Lung (tissue), 17 donors: ENCODE measurements at places on chromosomes 1 and 21. TPM values are rescaled to one million over a fixed set of nuclear protein-coding genes. Genes with fewer than 3 reads are reported as not detected.

CASZ1 gene
- 61.9 TPM for total RNA-seq

PCP4L1 gene
- total RNA-seq: 5.8 TPM

CHD1L gene
- 38.9 TPM for total RNA-seq

TFF3 gene
- 37.8 TPM for total RNA-seq

MAP1LC3C gene
- 0.61 TPM for total RNA-seq

ATP1A2 gene
- total RNA-seq: 4.8 TPM

MTMR11 gene
- total RNA-seq: 10.1 TPM

SYNC gene
- total RNA-seq: 15.4 TPM

OR6P1 gene
- total RNA-seq: not detected

- H3K27ac ChIP-seq: no peak overlapping the region
- H3K4me1 ChIP-seq: no peaks in the 10 kb centered on the region
- peaks cover 8% of the 10 kb centered on the region for H3K36me3 ChIP-seq
- no peak overlapping the region for H3K4me3 ChIP-seq
- H3K27me3 ChIP-seq: no peaks in the 10 kb centered on the region
Observed at GRCh38 chr1:206467915-206468314, 2.4 kb upstream of the IKBKE start.

DNA sequence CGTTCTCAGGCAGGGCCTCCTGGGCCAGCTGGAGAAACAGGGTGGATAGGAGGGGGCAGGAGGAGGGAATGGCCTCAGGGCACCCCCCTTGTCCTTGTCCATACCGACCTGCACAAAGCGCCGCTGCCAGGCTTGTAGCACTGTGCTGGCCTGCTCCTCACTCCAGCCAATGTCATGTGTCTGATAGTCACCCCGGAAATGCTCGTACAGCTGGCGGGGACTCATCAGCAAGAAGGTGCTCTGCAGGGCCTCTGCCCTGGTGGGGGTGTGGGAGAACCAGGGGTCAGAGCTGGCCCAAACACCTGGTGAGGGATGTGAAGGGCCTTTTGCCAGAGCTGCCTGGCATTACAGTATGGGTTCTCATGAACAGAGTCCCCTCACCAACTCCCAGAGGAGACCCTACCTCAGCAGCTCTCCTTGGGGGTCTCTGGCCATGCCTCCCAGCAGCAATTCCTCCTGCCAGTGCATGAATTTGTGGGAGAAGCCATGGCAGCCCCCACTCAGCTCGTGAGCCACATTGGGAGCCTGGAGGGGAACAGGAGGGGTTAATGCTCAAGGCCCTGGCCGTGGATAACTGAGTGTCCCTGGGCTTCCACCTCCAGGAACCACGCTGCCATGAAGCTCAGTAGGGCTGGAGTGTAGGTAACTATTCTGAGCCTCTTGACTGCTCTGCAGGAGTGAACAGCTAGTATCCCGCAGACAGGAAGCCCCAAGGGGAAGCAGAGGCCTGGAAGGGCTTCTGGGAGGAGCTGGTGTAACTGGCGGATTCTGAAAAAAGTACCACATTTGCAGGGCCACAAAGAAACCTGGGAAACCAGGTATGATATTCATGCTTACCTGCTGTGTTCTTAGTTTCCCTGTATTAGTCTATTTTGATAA, 13.3 kb downstream of the PTCH2 start:
- no peak overlapping the region for H3K4me3 ChIP-seq
- no peaks in the 10 kb centered on the region for H3K4me1 ChIP-seq
- no peak for DNase-seq
- no peaks in the 10 kb centered on the region for H3K36me3 ChIP-seq
- H3K27me3 ChIP-seq: no peaks in the 10 kb centered on the region

DNA sequence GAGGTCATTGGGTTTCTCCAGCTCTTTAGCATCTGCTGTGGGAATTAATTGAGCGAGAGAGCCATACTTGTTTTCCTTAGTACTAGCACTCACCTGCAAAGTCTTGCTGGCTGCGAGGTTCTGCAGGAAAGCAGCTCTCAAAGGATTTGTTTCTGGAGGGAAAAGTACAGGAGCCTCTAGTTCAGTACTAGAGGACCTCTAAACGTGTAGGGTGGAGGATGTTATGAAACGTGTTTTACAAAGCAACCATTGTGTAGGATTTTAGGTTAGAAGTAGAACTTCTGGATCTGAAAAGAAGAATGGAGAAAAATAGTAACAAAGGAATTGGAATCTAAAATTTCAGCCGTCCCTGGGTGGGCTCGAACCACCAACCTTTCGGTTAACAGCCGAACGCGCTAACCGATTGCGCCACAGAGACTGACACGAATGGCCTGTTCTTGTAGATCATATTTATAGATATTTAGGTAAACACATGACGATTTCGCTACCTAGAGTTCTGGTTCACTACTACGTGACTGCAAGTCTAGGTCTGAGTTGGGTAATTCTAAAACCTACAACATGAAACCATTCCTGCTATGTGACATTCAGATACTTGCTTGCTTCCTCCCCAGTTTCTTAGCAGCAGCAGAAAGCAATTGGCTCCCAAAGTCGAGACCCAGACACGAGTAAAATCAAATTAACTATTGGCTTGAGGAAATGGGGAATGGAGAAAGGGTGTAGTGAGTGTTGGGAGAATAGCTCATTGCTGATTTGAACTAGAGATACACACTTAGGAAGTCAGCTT, 60.2 kb upstream of the CFAP126 start:
- H3K27me3 ChIP-seq: no peaks in the 10 kb centered on the region
- H3K4me1 ChIP-seq: no peaks in the 10 kb centered on the region
- H3K36me3 ChIP-seq: no peaks in the 10 kb centered on the region
- H3K4me3 ChIP-seq: no peak overlapping the region
- DNase-seq: peak; percentile 47

DNA sequence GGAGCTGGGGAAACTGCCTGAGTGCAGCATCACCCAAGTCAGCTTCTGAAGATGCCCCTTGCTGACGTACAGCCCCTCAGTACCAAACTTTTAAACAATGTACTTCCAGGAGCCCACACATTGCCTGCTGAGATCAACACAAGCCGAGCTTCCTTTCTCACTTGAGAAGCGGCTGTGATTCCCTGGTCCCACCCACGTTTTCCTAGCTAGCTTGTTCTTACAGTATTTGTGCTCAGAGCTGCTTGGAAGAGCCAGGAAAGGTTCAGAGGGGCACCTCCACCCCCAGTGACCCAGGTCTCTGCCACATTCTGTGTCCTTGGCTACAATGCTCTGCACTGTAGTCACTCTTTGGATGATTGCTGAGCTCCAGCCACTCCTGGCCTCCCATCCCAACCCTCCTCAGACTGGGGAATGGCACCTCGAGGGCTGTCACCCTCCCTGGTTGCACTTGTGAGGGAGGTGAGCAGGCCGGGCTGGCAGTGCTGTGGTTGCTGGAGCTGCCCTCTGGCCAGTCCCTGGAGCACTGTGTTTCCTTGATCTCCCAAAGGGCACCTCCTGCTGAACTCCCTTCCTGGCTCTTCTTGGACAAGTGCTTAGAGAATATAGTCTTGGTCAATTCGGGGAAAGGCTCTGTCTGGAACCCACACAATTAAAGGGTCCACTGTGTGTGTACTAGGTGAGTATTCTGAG, 355.1 kb downstream of the AJAP1 start:
- no peak overlapping the region for H3K4me3 ChIP-seq
- DNase-seq: no peak
- H3K4me1 ChIP-seq: no peaks in the 10 kb centered on the region
- H3K27ac ChIP-seq: no peak overlapping the region
- H3K27me3 ChIP-seq: peaks cover 13% of the 10 kb centered on the region

DNA sequence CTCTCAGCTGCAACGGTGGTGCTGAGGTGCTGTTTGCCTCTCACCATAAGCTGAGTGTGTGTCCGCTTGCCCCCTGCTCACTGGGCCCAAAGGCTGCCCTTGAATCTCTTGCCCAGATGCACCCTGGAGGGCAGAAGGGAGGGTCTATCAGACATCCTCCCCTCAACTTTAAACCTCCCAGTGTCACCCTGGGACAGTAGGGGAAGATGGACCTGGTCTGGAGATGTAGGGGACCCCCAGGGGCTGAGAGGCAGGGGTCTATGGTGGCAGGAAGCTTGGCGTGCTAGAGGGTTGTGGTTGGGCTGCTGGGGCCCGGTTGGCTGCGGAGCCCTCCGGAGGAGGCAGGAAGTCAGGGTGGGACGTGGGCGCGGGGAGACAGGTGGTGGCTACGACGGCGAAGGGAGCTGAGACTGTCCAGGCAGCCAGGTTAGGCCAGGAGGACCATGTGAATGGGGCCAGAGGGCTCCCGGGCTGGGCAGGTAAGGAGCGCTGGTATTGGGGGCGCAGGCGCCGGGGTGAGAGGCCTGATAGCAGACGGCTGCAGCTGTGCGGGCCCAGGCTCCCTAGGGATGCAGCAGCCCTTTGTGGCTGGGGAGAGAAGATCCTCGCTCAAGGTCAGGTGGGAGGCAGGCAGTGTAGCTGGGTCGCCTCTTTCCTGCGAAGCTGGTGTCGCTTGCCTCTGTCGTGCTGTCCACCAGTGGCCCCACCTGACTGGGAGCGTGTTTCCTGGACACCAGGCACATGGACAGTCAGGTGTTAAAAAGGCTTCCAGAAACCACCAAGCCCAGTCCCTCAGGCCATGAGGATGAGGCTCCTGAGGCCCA, at the start of gene LCK:
LCK (plus strand) TSS at position 373 of the 824 bp plus-strand sequence. CDS start 23,065 bp downstream, outside the sequence.
- peak within 1 kb of the TSS; percentile 82 for H3K27ac ChIP-seq
- no peaks in the 10 kb centered on the region for H3K4me1 ChIP-seq
- DNase-seq: no peak
- no peak within 1 kb of the TSS for H3K4me3 ChIP-seq
- H3K36me3 ChIP-seq: no peaks in the 10 kb centered on the region

GRCh38 chr21:35583566-35584216, 476.6 kb downstream of the SETD4 start:
- H3K4me3 ChIP-seq: no peak overlapping the region
- H3K27ac ChIP-seq: no peak overlapping the region
- peaks cover 14% of the 10 kb centered on the region for H3K27me3 ChIP-seq

DNA sequence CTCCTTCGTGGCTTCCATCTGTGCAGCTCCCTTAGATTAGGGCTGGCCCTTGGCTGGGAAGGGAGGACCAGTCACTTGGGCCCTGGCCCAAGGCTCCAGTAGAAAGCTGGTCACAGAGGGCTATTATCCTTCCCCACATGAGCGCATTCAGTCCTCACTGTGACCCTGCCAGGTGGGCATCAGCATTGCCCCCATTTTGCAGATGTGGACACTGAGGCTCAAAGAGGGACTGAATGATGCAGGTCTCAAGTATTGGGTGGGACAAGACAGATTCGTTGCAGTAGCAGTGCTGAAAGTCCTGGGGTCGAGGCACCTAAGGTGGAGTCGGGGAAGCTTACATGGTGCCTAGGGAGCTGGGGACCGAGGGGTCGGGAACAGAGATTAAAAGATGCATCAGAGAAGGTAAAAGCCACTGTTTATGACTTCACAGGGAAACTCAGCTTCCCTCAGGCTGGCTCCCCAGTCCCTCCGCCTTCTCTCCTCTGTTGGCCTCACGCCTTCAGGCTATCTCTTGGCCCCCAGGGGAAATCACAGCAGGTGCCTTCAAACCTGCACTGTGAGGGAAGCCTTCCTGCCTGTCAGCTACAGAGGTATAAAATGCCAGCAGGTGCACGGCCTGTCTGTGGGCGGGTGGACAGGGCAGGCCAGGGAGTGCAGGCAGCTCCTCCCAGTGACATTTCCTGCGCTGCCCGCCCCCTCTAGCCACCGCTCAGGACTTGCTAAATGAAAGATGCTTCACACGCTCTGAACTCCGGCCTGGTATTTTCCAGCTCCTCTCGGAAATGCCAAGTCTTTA, 178.4 kb downstream of the GRIK3 start:
- H3K36me3 ChIP-seq: no peaks in the 10 kb centered on the region
- H3K27ac ChIP-seq: no peak overlapping the region
- no peaks in the 10 kb centered on the region for H3K4me1 ChIP-seq
- no peak overlapping the region for H3K4me3 ChIP-seq
- DNase-seq: no peak

- no peaks in the 10 kb centered on the region for H3K27me3 ChIP-seq
- H3K4me3 ChIP-seq: no peak overlapping the region
- H3K36me3 ChIP-seq: no peaks in the 10 kb centered on the region
- peaks cover 2% of the 10 kb centered on the region for H3K4me1 ChIP-seq
Observed at GRCh38 chr1:240237305-240237721, 145.6 kb downstream of the FMN2 start.

- DNase-seq: no peak
- H3K4me3 ChIP-seq: no peak overlapping the region
- no peaks in the 10 kb centered on the region for H3K4me1 ChIP-seq
- H3K36me3 ChIP-seq: no peaks in the 10 kb centered on the region
- H3K27ac ChIP-seq: no peak overlapping the region
- no peaks in the 10 kb centered on the region for H3K27me3 ChIP-seq
Observed at GRCh38 chr1:153577624-153578051, 12.0 kb upstream of the S100A2 start.

GRCh38 chr1:109650609-109651008, 5.3 kb upstream of the GSTM4 start:
- no peak overlapping the region for H3K4me3 ChIP-seq
- DNase-seq: no peak
- no peak overlapping the region for H3K27ac ChIP-seq
- no peaks in the 10 kb centered on the region for H3K27me3 ChIP-seq
- H3K4me1 ChIP-seq: no peaks in the 10 kb centered on the region

- no peak for DNase-seq
- H3K4me1 ChIP-seq: no peaks in the 10 kb centered on the region
- H3K4me3 ChIP-seq: no peak overlapping the region
- H3K27ac ChIP-seq: no peak overlapping the region
- H3K27me3 ChIP-seq: no peaks in the 10 kb centered on the region
- H3K36me3 ChIP-seq: no peaks in the 10 kb centered on the region
Observed at GRCh38 chr1:220950576-220950975, 71.3 kb downstream of the HLX start.

- peak overlapping the region; percentile 95 for H3K27ac ChIP-seq
- no peaks in the 10 kb centered on the region for H3K36me3 ChIP-seq
- no peaks in the 10 kb centered on the region for H3K27me3 ChIP-seq
- DNase-seq: peak; percentile 58
- H3K4me1 ChIP-seq: no peaks in the 10 kb centered on the region
Observed at GRCh38 chr1:225467193-225468020, 39.6 kb upstream of the LBR start.
